Activated naive CD4-positive, alpha-beta T cell treated with anti-CD3 and anti-CD28 coated beads, Interleukin-2, amount 50 U/mL, for 16 hours (primary cell): ENCODE measurements at places on chromosomes 12 and 14.

GRCh38 chr12:1662761-1663439 is 28.0 kb upstream of the ADIPOR2 start:
- peak; percentile 25 for DNase-seq

DNA sequence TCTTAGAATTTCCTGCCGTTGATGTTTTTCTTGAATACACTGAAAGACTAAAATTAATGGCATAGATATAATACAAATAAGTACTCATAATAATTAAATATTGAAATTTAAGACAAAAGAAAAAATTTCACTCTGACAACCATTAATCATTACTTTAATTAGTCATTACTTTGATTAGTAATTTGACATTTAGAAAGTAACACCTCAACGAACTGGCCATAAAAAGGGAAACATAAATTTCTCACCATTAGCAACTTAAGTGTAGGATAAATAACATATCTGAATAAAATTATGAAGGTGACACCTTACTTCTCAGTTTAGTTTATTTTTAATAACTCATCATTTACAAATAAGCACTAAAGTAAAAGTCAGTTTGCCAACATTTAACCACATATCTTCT is 17.5 kb downstream of the MAGOHB start:
- no peak for DNase-seq

DNA sequence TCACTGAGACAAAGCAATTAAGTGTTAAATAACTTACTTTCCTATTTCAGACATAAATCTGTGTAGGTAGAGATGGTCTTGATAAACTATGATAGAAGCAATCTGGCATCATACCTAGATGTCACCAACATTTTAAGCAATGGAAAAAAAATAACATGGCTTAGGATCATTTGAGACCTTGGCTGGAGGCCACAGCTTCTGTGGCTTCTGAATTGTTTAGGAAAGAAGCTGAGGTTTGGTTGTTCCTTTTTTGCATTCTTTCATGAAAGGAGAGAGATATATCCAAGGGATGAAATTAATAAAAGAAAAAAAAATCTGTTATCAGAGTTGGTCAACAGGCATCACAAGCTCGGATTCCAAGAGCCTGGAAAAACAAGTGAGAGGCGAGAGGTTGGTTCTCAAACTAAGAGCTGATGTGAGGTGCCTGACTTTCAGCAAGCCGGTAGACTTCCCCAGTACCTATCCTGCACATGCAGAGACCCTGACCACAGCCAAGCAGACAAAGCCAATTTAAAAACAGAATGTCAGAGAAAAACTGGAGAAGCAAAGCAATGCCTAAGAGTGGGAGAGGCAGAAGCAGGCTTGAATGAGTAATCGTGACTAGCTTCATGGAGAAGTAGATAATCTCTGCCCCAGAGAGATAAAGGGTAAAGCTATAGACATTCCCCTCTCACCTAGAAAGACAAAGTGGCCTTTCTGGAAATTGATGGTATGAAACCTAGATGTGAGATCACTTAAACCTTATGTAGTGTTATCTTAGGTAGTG is 43.4 kb upstream of the ST8SIA1 start:
- DNase-seq: no peak

- no peak for DNase-seq
These were observed 8.2 kb downstream of the ALDH1L2 start for GRCh38 chr12:105076098-105076497.

GRCh38 chr12:104496336-104496735 is 39.6 kb downstream of the CHST11 start:
- DNase-seq: no peak

- DNase-seq: no peak
These were observed 44.8 kb upstream of the CRADD start for GRCh38 chr12:93632383-93632782.

DNA sequence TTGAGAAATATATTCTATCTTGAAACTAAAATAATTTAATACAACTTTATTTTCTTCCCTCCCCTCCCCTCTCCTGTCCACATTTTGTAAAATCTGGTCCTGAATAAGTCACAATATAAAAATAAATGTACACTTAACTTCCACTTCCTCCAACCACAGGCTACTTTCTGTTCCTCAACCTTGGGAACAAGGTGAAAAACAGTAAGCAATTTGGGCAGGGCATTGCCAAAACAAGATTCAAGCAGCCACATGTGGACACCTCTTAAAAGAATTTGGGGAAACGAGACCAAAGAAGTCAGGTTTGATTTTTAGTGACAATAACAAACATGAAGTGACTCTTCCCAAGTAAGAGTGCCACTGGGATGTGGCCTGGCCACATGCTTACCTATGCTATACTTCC is 115.7 kb downstream of the PTPRQ start:
- no peak for DNase-seq

DNA sequence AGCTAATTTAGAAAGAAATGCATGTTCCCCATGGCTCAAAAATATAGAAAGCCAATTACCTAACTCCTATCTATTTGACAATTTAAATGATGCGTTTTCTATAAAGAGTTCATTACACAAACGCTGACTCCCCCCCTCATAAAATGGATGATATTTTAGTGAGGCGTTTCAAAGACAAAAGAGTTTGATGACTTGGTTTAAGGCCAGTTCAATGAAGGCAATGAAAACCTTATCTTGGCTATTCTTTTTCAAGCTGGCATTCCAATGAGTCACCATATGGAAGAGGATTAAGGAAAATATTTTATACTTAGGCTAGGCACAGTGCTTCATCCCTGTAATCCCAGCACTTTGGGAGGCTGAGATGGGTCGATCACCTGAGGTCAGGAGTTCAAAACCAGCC is 62.7 kb downstream of the HMGA2 start:
- DNase-seq: no peak

DNA sequence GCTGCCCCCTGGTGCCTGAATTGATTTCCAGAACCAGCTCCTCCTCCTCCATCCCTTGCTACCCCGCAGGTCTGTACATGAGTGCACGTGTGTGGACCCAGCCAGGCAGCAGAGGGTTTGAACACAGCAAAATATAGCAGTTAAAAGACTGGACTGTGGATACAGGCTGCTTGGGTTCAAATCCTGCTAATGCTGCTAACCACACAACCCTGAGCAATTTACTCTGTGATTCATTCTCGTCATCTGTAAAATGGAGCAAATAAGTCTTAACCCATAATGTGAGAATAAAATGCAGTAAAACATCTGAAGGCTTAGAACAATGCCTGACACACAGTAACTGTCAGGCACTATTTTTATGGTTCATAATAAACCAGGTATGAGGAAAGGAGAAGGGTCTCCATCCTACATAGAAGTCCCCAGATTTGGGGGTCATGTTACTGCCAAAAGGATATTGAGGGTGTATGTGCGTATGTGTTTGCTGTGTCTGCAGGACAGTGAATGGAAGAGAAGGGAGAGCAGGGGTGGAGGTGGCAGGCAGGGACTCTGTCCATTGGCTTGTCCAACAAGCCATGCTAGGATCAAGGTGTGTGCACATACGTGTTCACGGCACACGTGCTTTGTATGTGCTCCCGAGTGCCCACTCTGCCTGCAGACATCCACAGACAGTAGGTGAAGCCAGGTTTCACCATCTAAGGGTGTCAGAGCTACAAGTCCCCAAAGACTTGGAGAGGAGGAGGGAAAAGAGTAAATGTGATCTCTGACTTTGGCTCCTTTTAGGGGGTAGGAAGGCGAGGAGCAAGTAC is 1.5 kb upstream of the STAT6 start:
- DNase-seq: no peak

- DNase-seq: no peak
These were observed 20.5 kb downstream of the SLC38A2 start for GRCh38 chr12:46351886-46352650.

GRCh38 chr12:91139286-91139685 is 28.0 kb upstream of the LUM start:
- DNase-seq: no peak

- no peak for DNase-seq
These were observed 7.6 kb upstream of the FKBP11 start for GRCh38 chr12:48932878-48933277.

DNA sequence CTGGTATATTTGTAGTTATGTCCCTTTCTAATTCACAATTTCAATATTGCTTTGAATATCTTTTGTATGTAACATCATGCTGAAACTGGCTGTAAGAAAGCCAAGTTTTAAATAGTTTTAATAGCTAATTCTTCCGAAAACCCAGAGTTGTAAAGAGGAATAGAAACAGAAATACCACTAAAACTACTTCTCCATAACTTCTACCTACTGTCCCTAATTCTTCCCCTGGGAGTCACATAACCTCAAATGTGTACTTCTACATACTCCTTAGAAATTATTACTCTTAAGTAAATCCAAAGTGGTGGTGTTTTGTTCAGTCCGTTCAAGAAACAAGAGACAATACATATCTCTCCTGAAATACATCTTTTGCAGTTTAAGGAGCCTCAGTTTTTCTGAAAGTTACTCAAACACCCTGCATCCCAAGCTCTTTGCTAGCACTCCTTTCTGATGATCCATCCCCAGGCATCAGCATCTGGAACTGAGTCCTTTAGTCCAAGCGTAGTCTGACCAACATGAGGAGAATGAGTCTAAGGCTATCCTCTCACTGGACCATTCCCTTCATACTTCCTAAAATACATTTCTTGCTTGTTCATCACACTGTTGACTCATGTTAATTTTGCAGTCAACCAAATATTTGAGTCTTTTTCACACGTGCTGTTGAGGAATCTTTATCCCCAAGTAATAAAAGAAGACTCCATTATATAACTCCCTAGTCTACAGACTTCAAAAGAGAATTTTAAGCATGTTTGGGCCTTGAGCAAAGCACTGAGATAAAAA is 214.3 kb upstream of the NUDT4 start:
- no peak for DNase-seq

DNA sequence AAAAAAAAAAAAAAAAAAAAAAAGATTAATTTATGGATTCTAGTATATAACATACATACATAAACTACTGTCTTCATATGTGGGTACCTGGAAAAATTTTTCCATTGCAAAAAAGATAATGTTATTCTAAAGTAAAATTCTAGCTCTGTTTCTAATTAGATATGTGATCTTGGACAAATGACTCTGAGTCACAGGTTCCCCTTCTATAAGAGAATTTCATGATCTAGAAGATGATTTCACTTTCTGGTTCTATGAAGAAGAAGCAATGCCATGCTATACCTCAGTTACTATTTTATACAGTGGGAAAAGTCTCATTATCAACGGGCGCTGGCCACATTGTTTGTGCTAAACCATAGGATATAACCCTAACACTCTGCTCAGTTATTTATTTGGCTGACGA is 351.3 kb downstream of the ZFP36L1 start:
- no peak for DNase-seq

GRCh38 chr14:36346052-36346451 is 25.6 kb upstream of the MBIP start:
- DNase-seq: no peak

GRCh38 chr14:81164167-81164774 is 56.5 kb downstream of the GTF2A1 start:
- DNase-seq: peak; percentile 40

DNA sequence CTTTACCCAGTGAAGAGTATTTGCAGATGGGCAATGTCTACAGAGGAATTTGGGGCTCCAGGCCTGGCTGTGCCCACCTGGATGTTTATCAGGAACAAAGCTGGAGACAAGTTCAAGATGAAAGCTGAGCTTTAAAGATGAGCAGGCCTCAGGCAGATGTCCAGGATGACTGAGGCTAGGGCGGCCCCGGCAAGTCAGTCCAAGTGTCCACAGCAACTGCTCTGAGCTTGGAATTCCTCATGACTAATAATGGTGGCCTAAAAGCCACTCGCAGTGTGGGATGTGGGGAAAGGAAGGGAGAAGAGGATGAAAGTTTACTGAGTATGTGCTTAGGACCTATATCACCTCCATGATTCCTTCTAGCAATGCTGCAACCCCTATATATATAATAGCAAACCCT is 128.2 kb upstream of the NOS1 start:
- no peak for DNase-seq

- no peak for DNase-seq
These were observed 145.3 kb upstream of the GRIN2B start for GRCh38 chr12:14126692-14127091.

DNA sequence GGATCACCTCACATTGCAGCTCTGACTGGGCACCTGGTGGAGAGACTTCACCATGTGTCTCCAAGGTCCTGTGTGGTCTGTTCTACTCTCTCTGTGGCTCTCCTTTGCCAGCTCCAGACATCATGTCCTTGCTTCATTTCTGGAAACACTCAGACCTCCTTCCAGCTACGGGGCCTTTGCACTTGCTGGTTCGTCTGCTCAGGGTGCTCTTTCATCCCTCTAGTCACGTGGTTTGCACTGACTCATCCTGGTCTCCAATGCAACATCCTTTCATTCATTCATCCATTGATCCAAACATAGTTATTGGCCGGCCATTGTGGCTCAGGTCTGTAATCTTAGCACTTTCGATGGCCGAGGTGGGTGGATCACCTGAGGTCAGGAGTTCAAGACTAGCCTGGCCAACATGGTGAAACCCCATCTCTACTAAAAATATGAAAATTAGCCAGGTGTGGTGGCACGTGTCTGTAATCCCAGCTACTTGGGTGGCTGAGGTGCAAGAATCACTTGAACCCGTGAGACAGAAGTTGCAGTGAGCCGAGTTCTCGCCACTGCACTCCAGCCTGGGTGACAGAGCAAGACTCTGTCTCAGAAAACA is 23.9 kb upstream of the CCDC63 start:
- DNase-seq: no peak

GRCh38 chr14:66177935-66178334 is 308.2 kb upstream of the CCDC196 start:
- no peak for DNase-seq

DNA sequence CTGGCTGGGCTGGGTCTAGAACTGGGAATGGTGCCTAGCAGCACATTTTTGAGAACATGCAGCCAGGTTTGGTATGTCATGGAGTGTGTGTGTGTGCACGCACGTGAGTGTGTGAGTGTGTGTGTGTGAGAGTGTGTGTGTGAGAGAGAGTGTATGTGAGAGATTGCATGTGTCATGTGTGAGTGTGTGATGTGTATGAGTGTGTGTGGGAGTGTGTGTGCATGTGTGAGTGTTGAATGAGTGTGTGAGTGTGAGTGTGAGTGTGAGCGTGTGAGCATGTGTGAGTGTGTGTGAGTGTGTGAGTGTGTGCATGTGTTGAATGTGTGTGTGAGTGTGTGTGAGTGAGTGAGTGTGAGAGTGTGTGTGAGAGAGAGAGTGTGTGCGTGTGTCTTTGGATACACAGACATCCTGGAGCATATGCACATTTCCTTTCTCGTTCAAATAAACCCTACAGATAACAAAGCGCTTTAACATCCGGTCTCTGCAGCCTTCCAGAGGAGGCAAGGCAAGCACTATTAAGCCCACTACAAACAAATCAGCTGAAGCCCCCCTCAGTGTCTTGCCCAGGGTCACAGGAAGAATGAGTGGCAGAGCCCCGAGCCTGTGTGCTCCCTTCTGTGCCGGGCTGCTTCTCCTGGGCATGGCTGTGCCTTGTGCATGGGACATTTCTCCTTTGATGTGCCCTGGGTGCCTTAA is 108.7 kb upstream of the ETV6 start:
- no peak for DNase-seq

- DNase-seq: no peak
These were observed 35.7 kb upstream of the GTF2A1 start for GRCh38 chr14:81256289-81256960.

- DNase-seq: peak; percentile 44
These were observed 5.8 kb downstream of the MARK3 start for GRCh38 chr14:103391048-103391447.
